ENCODE measurements at places on chromosomes 7 and 10. TPM values are rescaled to one million over a fixed set of nuclear protein-coding genes. Genes with fewer than 3 reads are reported as not detected.

Gene TRIM50
- total RNA-seq, result not detected

Gene ADAM8
- total RNA-seq, result 3.0 TPM

Gene MYH16
- 0.88 TPM for total RNA-seq

Gene FAM25A
- not detected for total RNA-seq

Gene PRSS2
- total RNA-seq, result not detected

Gene CASP2
- 30.8 TPM for total RNA-seq

Gene NPSR1
- not detected for total RNA-seq

Gene KIF11
- 44.0 TPM for total RNA-seq

Measured in A549 treated with DMSO at 1 μM for 4 hours (cell line).